H4 (cell line): ENCODE measurements at places on chromosomes 3 and 15. TPM values are rescaled to one million over a fixed set of nuclear protein-coding genes. Genes with fewer than 3 reads are reported as not detected.

Gene TMCO5A
- total RNA-seq = 0.10 TPM in 1 of 2 replicates, not detected in the other

Gene CLSTN2
- total RNA-seq = 3.9 and 4.1 TPM in 2 replicates

Gene HYKK
- total RNA-seq = 5.5 and 9.3 TPM in 2 replicates

Gene ASB14
- not detected in 2 replicates for total RNA-seq

Gene TM4SF18
- total RNA-seq = 0.08 and 0.39 TPM in 2 replicates
